HCT116 (cell line): ENCODE measurements at places on chromosomes 6 and 20. TPM values are rescaled to one million over a fixed set of nuclear protein-coding genes. Genes with fewer than 3 reads are reported as not detected.

DNA sequence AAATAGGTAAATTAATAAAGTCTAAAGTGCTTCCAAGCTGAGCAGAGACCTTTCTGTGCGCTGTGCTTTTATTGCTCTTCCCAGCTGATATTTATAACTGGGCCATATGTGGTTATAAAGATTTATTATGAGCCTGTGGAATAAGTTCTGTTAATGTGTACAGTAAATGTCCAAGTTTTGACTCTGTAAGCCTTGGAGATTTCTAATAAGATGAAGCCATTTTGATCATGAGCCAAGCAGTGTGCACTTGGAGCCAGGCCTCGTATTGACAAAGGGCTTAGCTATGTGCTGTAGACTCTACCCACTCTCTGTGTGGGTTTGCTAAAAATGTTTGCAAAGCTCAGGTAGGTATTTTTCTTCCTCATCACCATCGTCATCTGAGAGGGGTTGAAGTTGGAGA is 361.1 kb downstream of the FOXA2 start:
- no peak for DNase-seq

- no peak for DNase-seq
These were observed 22.3 kb downstream of the DST start for GRCh38 chr6:56620229-56620868.

GRCh38 chr20:25606094-25606695 is 17.6 kb downstream of the NANP start:
- no peak for DNase-seq

DNA sequence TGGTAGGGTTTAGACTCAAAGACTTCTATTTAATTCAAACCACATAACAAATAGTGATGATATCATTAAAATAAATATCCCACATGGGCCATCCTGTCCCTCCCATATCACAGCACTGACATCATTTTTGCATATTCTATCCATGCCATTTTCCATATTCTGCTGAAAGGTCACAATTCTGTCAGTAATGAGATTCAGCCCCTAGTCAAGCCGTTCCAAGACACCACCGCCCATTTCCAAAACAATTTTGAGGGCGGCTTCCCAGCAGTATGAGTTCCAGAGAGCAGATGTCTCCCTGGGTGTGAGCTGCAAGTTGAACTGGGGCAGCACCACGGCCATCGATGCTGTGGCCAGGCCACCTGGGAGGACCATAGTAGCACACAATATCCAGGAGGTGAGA is 65.1 kb upstream of the PLEKHG1 start:
- DNase-seq: no peak

DNA sequence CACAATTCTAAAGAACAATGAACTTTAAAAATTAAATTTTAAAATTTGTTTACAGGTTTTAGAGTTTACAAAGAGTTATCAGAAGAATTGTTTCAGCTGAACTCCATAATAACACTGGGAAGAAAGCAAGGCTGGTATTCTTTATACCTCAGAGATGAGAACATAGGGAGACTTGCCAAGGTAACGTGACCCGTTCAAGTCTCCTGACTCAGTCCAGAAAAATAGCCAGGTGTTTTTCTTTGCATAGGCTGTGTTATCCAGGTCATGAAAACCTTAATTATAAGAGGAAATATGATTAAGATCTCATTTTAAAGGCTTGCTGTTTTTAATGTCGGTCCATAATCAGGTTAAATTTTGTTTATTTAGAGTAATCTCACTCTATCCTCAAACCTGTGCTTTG is 8.5 kb upstream of the C6orf141 start:
- DNase-seq: no peak

DNA sequence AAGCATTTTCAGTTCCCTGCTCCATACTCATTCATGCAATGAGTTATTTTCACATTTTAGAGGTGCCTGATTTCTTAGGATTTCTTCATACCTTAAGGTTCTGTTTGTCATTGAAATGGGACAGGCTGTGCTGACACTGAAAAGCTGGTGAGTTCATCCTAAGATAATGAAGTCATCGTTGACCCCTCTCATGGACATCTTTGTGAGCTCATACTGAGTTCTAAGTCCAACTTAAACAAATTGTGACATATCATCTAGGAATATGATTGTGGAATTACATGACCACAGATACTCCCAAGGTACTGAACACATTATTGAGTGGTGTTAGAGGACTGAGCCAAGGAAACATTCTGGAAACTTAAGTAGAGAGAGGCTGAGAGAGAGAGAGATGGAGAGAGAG is 224.8 kb upstream of the JAG1 start:
- DNase-seq: no peak

DNA sequence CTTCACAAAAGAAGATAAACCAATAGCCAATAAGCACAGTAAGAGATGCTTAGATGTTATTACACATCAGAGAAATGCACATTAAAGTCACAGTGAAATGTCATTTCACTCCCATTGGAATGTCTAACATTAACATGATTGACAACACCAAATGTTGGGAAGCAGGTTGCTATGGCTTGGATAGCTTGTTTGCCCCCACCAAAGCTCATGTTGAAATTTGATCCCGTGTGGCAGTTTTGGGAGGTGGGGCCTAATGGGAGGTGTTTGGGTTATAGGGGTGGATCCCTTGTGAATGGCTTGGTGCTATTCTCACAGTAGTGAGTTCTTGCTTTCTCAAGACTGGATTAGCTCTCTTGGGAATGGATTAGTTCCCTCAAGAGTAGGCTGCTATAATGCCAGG is 44.8 kb downstream of the MRAP2 start:
- no peak for DNase-seq

DNA sequence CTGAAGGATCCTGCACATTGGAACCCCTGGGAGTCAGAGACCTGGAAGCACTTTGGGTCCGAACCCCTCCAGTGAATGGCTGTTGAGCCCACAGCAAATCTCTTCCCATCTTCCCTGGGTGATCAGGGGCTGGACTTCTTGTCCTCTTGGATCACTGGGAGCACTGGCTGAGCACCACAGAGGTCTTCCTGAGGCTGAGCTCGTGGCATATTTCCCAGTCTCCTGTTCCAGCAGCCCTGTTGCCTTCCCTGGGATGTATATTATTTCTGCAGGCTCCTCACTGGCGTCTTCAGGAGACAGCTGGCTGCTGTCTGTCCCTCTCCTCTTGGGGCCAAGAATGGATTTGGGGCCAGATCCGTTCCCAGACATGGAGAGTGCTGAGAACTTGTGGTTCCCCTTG is 43.4 kb downstream of the PTK7 start:
- DNase-seq: no peak

GRCh38 chr6:137802408-137803182 is 64.5 kb upstream of the TNFAIP3 start:
- no peak for DNase-seq

GRCh38 chr20:36043892-36044515 is 75.6 kb downstream of the CNBD2 start:
- DNase-seq: no peak

DNA sequence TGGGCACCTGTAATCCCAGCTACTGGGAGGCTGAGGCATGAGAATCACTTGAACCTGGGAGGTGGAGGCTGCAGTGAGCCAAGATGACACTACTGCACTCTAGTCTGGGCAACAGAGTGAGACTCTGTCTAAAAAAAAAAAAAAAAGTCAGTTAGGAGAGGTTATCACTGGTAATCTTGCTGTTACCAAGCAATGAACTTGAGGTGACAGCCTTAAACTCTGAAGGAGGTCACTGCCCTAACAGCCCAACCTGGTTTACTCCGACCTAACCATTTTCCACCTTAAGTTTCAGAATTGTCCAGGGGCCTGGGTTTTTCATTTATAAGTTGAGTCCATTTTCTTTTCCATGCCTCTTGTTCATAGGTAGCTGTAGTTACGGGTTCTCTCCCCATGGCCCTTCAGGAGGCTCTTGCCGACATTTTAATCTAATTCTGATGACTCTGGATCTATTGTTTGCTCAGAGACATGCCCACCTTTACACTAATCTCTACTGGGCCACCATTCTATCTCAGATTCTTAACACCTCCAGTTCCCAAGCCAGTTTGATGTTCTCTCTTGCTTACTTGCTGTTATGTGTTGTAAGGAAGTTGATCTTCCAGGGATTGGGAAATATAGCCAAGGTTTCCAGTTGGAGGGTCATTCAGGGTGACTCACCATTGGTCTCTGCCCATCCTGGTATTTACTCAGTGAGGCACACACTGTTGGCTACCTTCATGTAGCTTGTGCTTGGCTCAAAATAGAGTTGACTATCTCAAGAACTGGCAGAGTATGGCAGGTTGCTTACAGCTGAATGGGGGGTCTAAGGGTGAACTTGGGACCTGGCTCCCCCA is 29.1 kb downstream of the SHLD1 start:
- no peak for DNase-seq

DNA sequence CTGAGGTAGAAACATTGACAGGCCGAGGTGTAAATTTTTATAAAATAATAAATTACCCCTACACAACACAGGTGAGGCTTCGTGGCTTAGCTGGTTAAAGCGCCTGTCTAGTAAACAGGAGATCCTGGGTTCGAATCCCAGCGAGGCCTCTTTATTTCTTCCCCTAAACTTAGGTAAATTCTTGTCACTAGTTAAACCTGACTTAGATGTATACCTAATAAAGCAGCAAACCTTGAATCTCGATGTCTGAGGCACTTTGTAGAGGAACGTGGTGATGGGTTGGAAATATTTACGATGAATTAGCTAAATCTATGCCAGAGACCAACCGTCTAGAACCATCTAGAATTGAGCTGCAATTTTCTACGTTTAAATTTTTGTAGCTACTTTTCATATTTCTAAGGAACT is 185.6 kb downstream of the OR2B2 start:
- DNase-seq: peak; percentile 44

Gene GNRH2
- total RNA-seq: 0.32 TPM

Gene LBP
- total RNA-seq: 0.15 TPM

Gene OPRL1
- total RNA-seq: 1.6 TPM

Gene RAET1L
- 1.5 TPM for total RNA-seq

Gene ZC2HC1B
- not detected for total RNA-seq

Gene SLC26A8
- not detected for total RNA-seq

Gene NHLRC1
- not detected for total RNA-seq

Gene MLN
- not detected for total RNA-seq
